ENCODE measurements at places on chromosomes 6 and 20. TPM values are rescaled to one million over a fixed set of nuclear protein-coding genes. Genes with fewer than 3 reads are reported as not detected.

- no peak for DNase-seq
Observed at GRCh38 chr6:43570876-43571441, 4.9 kb downstream of the XPO5 start.

WFDC12 gene
- not detected for total RNA-seq

NR2E1 gene
- not detected for total RNA-seq

DNA sequence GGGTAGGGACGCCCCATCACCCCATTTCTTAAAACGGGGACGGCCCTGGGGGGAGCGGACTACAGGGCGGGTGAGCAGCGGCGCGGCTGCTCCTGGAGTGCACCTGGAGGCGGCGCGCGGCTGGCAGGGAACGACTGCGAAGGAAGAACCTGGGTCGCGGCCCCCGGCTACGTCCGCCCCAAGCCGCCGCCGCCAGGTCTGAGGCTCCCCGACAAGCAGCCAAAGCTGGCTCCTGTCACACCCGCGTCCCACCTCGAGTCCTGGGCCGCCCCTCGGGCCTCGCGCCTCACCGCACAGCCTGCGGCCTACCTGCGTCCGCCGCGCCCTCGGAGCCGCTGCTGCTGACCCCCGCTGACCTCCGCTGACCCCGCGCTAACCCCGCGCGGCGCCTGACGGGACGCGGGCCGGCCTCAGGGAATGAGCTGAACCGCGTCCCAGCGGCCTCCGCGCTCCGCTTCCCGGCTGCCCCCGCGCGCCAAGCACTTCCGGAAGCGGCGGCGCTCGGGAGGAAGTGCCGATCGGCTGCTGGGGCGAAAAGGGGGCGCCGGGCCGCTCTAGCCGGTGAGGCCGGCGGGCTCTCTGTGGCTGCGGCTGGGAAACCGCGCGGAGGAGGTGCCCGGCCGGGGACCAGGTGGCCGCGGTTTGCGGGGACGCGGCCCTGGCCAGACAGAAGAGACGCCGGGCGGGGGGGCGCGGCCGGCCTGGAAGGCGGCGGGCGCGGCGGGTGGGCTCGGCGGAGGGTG is at the start of the genes ARFRP1 and ZGPAT:
Gene ARFRP1 (minus strand): TSS at position 419 of the 743 bp plus-strand sequence. CDS start 885 bp downstream, outside the sequence.
Gene ZGPAT (plus strand): TSS at position 482 of the 743 bp plus-strand sequence. CDS start 542 bp downstream, outside the sequence.
- peak; percentile 87 for DNase-seq

- DNase-seq, result no peak
Observed at GRCh38 chr6:30087876-30088275, 12.3 kb upstream of the RNF39 start.

- DNase-seq, result no peak
Observed at GRCh38 chr6:40331545-40331944, 255.6 kb downstream of the LRFN2 start.

REM1 gene
- not detected for total RNA-seq

- DNase-seq, result no peak
Observed at GRCh38 chr20:48384147-48384818, 443.5 kb downstream of the PREX1 start.

GRCh38 chr6:112690497-112691202 is 343.5 kb downstream of the RFPL4B start:
- DNase-seq, result no peak

SLC44A4 gene
- total RNA-seq, result 0.18 TPM

DNA sequence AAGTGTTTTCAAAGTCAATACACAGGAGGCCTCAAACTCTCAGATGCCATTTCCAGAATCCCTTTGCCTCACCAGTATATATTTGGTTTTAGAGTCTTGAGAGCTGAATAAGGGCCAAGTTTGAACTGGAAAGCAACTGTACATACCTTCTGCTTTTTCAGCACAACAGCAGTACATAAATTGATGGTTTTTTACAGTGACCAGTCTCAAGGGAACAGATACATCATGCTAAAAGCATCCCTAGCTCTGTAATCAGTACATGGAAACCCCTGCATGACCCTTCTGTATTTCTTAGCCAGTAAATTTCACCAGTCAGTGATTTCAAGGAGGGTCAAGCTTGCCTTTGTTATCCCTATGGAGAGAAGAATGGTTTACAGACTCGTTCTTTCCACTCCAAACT is 40.6 kb upstream of the ECHDC1 start:
- DNase-seq, result no peak
